GM10248 (cell line): ENCODE measurements at places on chromosomes 2 and 18.

GRCh38 chr2:3672861-3673678 lies 15.1 kb downstream of the ALLC start:
- no peak for DNase-seq

DNA sequence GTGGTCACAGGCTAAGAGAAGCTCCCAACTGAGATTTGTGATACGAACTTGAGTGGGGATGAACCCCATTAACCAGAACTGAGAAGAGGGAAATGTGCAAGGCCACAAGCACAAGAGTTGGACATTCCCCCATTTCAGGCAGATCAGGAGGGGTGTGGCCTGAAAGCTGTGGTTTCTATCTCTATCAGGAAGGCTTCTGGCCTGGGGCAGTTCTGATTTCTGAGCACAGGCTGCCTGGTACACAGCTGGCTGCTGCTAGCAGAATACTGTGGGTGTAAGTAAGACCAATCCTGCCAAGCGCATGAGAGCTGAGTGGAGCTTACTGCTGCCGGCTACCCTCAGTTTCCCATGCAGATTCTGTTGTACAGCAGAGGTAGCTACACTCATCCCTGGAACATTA lies 484.6 kb downstream of the SATB2 start:
- no peak for DNase-seq

GRCh38 chr2:25276569-25277465 lies 64.9 kb downstream of the DNMT3A start:
- DNase-seq, result peak; percentile 90

DNA sequence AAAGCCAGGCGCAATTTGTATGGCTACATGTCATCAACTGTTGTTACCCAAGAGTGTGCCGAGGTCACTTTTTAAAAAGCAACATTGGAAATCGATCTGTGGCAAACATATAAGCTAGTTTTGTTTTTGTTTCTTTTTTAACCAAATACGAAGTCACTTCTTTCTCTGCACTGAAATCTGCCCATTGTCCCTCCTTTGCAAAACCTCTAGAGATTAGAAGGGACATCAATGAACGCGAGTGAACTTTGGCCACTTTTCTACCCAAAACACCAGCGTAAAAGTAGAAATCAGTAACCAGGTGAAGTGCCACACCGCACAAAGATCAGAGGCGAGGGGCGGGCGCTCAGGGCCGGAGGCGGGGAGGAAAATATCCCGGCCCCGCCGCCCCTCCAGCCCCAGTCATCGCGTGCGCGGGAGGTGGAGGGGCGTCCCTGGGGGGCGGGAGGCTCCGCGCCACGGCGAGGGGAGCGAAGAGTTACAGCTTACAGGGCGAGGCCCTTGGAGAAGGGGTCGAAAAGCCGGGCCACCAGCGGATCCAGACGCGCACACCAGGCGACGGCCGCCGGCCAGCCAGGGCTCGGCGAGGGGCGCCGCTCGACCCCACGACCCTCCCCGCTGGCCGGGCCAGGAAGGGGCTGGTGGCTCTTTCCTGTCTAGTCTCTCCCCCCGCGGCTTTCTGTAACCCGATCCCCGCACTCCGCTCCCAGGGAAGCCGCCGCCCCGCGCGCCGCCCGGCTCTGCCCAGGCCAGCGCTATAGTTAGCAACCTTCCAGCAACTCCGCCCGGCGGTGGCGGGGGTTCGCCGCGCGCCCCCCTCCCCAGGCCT lies 993 bp downstream of the RBMS1 start:
- DNase-seq, result no peak

DNA sequence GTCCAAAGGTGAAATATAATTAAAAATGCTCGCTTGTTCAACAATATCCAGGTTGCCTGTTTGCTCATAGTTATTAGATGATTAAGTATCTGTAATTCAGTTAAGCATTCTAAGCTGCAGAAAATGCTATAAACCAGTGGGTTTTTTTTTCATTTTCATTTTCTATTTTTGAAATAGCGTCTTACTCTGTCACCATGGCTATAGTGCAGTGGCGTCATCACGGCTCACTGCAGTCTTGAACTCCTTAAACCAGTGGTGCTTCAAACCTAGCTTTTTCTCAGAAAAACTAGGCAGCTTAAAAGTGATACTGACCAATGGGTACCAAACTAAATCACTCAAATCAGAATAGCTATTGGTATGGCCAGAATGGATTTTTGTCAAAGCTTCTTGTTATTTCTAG lies 925.2 kb downstream of the TSN start:
- no peak for DNase-seq

- DNase-seq, result no peak
Measured at GRCh38 chr18:58005885-58006523, 38.0 kb upstream of the NEDD4L start.

GRCh38 chr2:62506421-62506750 lies 391 bp upstream of the TMEM17 start:
- no peak for DNase-seq

DNA sequence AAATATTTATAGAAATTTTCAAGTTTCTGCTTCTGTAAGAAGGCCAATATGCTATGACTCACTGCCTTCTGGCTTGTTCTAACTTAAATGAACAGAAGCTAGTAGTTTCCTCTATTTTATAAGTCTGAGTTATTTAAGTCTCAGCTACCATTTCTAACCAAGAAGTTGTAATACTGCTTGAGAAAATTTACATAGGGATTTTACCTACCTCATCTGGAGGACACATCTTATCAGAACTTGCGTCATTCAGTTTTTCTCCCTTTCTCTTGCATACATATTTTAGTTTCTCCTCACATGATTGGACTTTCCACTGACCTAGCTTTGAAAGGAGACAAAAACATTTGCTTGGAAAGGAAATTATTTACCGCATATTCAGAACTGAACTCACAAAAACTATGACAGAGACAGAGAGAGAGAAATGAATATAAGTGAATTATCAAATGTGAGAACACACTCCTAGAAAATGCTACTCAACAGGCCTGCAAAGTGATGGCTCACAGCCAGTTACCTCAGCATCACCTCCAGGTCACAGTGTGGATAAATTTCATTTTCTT lies 81.1 kb upstream of the CD302 start:
- peak; percentile 52 for DNase-seq

DNA sequence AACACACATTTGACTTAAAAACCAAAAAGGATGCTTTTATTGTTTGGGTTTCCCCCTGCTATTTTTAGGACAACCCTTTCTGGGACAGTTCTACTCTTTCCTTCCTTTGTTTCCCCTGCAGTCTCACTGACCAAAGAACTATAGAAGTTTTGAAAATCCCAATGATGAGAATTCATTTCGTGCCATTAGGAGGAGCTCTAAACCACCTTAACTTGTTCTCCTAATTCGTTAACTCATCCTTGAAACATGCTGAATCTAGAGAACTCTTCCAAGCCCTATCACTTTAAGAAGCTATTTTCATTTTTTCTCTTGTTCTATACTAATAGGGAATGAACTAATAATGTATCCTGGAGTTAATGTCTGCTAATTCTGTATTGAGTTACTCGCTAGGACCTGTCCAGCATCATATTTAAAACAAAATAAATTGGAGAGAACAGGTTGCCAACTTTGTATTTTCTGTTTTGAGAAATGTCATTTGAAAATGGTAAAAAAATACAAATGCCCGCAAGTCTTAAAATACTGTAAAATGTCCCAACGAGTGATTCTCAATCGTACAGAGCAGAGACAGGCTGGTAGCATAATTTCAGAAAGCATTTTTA lies 62.9 kb downstream of the AFTPH start:
- DNase-seq, result peak; percentile 37

GRCh38 chr18:2894131-2894840 lies 47.5 kb downstream of the EMILIN2 start:
- DNase-seq, result no peak

DNA sequence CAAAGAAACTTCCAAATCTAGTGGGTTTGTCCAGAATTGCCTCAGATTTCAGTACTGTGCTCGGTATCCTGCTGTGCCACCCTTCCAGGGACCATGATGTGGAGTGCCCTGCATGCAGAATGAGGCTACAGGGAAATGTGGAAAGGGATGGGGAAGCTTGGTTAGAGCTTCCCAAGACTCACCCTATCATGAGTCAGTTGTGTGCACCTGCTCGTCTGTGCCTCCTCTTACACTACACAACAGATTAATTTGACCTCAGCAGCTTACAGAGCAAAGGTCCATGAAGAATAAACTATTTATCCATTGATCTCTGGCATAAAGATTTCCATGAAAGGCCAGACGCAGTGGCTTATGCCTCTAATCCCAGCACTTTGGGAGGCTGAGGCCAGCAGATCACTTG lies 21.3 kb upstream of the NCK2 start:
- no peak for DNase-seq

DNA sequence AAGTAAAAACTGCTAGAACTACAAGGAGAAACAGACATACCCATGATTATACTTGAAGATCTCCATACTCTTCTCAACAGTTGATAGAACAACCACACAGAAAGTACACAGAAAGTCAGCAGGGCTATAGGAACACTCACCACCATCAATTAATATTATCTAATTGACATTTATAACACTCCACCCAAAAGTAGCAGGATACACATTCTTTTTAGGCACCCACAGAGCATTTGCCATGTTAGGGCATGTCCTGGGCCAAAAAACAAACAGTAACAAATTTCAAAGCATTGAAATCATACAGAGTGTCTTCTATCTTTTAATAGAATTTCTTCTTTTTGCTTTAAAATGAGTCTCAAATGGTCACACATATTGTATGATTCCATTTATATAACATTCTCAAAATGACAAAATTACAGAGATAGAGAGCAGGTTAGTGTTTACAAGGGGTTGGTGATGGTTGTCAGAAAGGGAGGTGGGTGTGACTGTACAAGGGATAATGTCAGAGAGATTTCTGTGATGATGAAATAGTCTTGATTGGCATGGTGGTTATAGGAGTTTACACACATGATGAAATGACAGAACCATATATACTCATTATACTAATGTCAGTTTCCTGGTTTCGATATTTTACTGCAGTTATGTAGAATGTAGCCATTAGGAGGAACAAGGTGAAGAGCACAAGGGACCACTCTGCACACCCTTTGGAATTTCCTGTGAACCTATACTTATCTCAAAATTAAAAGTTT lies 82.8 kb downstream of the NCK2 start:
- DNase-seq, result no peak

GRCh38 chr2:34656632-34657031 lies 1057.5 kb upstream of the FAM98A start:
- no peak for DNase-seq

- no peak for DNase-seq
Measured at GRCh38 chr2:5102823-5103222, 589.4 kb upstream of the SOX11 start.

DNA sequence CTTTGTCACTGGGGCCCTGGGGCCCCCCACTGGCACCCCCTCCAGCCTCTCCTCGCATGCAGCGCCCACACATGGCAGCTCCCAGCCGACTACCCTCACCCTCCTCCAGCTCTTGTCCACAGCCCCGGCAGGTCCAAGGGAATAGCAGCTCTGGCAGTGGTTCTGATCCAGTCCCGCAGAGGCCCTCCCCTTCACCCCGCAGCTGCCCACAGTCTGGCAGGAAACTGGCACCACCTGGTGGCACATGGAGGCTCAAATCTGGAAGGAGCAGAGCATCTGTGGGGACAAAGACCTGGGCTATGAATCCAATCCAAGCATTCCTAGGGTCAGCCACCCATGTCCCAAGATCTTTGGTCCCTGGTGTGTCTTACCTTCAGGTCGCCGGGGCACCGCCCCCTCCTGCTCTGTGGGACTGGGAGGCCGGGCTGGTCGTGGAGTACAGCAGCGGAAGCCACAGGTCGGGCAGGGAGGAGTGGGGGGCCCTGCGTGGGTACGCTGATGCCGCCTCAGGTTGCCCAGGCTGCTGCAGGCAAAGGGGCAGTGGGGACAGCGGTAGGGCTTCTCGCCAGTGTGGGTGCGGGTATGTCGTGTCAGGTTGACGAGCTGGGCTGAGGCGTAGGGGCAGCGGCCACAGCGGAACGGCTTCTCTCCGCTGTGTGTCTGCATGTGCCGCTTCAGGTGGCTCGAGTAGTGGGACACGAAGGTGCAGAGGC lies 2.3 kb downstream of the ZNF513 start:
- no peak for DNase-seq

GRCh38 chr2:45006041-45006941 lies 3.0 kb downstream of the SIX2 start:
- no peak for DNase-seq

DNA sequence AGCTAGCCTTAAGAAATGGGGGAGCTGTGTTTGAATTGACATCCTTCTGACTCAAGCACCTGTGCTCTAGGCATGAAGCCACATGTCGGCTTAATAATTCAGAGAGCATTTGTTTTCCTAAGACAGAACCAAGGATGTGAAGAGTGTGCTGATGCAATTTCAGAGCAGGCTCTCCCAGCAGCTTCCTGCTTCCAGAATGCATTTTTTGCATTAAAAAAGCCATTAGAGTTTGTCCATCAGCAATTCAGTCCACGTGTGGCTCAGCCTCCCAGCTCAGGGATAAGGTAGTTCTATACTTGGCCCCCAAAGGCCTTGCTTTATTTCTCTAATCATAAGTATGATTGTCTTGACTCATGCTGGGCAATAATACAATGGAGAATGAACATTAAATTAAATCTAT lies 37.7 kb downstream of the DOCK10 start:
- no peak for DNase-seq

GRCh38 chr2:148495586-148495985 lies 149.0 kb upstream of the EPC2 start:
- DNase-seq, result no peak

- no peak for DNase-seq
Measured at GRCh38 chr2:165456027-165456426, 13.5 kb upstream of the CSRNP3 start.

DNA sequence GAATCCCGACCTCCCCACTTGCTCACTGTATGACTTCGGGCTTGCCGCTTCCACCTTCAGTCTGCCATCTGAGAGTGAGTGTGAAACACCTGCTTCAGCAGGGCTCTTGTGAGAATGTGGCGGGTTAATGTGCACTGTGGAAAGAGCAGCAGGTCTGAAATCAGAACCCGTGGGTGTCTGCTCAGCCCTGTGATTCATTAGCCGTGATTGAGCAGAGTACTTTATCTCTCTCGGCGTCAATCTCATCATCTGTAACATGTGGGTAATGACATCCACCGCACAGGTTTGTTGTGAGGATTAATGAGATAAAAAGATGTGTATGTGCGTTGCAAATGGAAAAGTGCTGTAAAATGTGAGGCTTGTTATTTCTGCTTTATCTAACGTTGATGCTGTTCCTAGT lies 128.6 kb downstream of the LRATD1 start:
- no peak for DNase-seq
